Activated T-cell treated with anti-CD3 and anti-CD28 coated beads for 4 hours (primary cell): ENCODE measurements at places on chromosomes 13 and 19.

DNA sequence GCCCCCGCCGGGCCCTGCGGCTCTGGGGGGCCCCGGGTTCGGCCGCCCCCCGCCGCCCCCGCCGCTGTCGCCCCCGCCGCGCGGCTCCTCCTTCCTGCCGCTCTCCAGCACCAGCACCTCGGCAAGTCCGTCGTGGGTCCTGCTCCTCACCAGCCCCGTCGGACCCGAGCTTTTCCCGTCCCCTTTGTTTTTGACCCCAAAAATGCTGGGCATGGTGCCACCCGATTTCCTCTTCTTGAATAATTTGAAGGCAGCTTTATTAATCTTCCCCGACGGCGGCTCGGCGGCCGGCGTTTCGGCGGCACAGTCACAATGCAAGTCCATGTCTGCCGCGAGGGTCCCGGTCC, 945 bp downstream of the AMER2 start:
- no peak for DNase-seq

GRCh38 chr13:46926916-46927590, 30.2 kb upstream of the HTR2A start:
- DNase-seq, result no peak

DNA sequence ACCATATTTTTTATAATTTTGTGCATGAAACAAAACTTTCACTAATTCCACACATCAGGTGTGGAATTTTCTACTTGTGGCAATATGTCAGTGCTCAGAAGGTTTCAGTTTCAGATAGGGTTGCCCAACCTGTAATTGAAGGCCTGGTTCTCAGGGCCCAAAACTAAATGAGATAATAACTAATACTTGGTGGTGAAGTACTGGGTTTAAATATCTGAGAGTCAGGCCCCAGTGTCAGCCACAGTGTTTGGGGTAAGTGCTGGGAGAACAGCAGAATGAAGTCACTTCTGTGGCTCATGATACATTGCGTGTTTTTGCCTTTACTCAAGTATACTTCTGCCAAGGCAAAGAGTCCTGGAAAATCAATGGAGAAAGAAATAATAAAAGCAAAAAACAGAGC, 5.6 kb downstream of the SAFB start:
- no peak for DNase-seq

DNA sequence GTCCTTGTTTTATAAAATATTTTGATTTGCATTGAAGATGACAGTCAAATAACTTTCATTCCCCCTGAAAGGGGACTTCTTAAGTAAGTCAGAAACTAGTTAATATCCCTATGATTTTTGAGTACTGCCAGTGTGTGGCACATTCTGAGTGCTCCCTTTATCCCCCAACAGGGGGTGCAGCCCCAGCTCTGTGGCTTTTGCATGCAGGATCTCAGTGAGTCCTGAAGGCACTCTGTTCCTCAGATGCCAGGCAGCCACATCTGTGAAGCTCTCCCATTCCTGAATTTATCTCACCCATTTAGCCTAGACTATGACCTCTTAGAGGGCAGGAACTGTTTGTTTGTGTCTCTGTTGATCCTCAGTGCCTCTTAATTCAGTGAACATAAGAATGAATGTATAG, 123.1 kb downstream of the CDK8 start:
- no peak for DNase-seq

DNA sequence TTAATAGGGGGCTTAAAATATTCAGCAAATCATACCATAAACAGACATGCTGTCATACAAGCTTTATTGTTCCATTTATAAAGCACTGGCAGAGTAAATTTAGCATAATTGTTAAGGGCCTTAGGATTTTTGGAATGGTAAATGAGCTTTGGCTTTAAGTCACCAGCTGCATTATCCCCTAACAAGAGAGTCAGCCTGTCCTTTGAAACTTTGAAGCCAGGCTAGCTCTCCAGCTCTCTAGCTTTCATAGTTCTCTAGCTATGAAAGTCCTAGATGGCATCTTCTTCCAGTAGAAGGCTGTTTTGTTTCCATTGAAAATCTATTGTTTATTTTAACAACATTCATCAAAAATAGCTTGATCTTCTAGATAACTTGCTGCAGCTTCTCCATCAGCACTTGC, 420.8 kb upstream of the GPC6 start:
- no peak for DNase-seq

GRCh38 chr19:7916955-7917266, 2.3 kb downstream of the TGFBR3L start:
- no peak for DNase-seq

GRCh38 chr13:46726347-46726746, 70.6 kb downstream of the ESD start:
- no peak for DNase-seq

- no peak for DNase-seq
Observed at GRCh38 chr13:59345311-59345710, 818.4 kb downstream of the DIAPH3 start.

DNA sequence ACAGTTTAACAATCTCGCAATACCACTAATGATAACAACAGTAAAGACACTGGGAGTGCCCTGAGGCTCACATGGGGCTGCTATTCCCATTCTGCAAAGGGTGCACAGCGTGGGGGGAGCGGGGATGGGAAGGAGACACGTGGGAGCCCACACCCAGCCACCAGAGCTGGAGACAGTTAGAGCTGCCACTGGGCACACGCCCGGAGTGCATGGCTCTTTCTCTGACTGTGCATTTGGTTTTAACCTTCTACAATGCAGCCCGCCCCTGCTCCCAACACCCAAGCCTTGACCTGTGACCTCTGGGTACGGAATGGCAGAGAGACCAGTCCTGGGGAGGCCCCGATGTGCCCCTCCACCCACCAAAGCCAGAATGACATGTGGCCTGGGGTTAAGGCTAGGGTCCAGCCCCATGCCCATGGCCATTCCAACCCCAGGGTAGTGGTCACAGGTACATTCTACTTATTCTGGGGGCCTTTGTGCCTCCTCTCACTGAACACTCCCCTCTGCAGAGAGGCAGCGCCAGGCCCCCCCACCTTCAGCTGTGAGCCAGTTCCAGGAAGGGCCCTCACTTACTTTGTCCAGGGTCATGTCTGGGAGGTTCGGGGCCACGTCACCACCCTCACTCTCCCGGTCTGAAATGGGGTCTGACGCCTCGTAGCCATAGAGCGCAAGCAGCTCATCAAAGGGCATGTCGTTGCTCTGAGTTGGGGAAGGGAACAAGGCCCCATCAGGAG, 17.1 kb downstream of the MIER2 start:
- DNase-seq, result no peak

GRCh38 chr19:15159251-15159650, 41.5 kb downstream of the NOTCH3 start:
- DNase-seq, result no peak

DNA sequence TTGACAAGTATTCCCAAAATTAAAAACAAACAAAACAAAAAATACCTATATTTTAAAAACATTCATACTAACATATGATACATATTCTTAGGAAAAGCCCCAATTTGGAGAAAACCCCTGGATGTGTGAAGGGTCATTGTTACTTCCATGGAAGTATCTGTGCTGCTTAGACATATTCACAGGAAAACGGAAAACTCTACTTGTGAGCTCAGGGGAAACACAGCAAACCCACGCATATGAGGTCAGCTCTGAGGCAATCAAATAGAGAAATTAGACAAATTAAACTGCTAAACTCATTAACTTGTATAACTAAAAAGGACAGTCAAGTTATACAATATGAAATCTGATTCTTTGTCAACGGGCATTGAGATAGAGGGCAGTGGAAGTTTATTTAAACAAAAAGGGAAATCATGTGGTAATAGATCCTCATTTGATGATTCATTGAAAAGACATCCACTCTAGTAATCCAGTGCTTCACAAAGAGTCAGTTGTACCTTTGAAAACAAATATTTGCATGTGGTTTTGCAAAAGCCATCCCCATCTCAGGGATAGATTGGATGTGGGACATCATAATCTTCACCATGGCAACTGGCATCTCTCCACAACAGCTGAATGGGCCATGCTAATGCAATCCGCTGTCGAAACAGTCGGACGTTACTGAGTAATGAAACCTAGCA, 423.4 kb downstream of the ITGBL1 start:
- no peak for DNase-seq

DNA sequence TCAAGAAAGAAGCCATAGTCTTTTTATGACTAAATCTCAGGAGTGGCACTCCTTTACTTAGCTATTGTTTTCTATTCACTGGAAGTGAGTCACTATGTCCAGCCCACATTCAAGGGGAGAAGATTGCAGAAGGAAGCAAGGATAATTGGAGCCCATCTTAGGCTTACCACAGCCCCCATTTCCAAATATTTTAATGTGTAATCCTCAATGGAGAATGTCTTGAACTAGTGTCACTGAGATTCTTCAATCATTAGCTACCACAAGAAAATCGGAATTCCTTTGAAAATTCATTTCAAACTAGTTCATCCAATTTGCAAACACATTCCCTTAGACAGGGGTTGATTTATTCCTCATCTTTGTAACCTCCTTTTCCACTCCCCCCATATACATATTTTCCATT, 84.7 kb downstream of the DLEU7 start:
- DNase-seq, result no peak

DNA sequence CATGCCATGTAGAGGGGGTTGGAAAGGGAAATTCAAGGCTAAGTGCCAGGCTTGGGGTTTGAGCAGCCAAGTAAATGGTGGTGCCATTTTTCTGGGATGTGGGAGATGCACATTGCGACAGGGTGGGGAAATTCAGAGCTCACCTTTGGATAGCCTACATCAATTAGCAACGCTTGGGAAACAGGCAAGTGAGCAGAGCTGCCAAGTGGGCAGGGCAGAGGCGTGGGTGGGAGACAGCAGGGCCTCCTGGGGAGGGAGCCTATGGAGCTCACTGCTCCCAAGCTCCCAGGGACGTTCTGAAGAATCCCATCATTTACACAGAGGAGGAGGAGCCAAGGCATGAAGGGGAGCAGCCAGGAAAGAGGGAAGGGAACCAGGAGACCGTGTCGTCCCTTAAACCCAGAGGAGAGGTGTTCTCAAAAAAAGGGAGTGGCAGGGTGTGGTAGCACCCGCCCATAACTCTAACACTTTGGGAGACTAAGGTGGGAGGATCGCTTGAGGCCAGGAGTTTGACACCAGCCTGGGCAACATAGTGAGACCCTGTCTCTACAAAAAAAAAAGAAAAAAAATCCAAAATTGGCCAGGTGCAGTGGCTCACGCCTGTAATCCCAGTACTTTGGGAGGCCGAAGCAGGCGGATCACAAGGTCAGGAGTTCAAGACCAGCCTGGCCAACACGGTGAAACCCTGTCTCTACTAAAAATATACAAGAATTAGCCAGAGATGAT, 11.5 kb upstream of the CCNE1 start:
- no peak for DNase-seq

GRCh38 chr13:112802802-112803195, 113.0 kb downstream of the ATP11A start:
- DNase-seq, result no peak

GRCh38 chr13:46345398-46345797, 41.7 kb downstream of the RUBCNL start:
- DNase-seq, result no peak

DNA sequence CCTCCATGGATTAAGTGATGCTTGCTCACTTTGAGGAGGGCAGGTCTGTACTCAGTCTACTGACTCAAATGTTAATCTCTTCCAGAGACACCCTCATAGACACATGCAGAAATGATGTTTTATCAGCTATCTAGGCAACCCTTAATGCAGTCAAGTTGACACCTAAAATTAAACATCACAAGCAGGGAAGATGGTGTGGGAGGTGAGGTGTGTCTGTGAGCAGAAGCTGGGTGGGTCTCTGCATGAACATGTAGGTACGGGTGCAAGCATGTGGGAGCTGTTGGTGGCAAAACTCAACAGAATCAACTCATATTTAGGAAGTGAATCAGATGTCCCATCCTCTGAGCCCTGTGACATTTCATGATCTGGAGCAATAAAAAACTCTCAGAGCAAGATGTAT, 249.2 kb upstream of the SGCG start:
- no peak for DNase-seq

GRCh38 chr19:15587663-15588062, 27.4 kb upstream of the CYP4F8 start:
- no peak for DNase-seq

- no peak for DNase-seq
Observed at GRCh38 chr13:27419328-27419727, 5.1 kb upstream of the GTF3A start.

DNA sequence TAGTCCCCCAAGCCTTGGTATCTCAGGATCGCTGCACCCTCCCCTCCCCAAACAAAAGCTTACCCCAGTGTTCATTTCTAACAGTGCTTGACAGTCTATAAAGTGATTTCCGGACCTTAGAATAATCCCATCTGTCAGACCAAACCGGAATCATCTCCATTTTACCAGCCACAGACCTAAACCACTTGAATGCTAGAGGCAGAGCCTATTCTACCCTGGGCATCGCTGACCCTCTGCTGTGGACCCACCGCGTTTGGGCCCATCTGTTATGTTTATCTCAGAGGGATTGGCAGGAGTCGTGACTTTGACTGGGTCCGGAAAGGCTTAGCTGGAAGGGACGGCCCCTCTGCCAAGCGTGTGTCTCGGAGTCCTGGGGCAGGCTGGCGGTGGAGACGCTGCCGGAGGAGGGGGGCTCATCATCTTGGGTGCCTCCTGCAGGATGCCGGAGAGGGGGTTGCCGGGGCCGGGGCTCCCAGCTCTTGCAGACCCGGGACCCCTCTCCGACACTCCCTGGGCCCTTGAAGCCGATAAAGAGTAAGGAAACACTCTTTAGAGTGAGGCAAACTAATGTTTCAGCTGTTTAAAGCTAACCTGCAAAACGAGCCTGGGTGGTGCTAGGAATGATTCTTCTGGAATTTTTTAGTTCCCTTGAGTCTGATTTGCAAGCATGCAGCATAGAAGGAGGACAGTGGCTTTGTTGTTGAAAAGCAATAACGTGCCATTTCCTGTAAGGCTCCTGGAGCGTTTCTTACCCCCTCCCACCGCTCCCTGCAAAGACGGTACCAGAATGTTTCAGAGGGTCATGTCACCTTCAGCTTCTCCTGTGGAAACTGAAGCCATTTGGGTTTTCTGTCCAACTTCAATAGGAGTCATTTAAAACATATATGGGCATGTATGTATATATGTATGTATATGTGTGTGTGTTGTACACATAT, 1.3 kb downstream of the SLC25A42 start:
- DNase-seq, result no peak

DNA sequence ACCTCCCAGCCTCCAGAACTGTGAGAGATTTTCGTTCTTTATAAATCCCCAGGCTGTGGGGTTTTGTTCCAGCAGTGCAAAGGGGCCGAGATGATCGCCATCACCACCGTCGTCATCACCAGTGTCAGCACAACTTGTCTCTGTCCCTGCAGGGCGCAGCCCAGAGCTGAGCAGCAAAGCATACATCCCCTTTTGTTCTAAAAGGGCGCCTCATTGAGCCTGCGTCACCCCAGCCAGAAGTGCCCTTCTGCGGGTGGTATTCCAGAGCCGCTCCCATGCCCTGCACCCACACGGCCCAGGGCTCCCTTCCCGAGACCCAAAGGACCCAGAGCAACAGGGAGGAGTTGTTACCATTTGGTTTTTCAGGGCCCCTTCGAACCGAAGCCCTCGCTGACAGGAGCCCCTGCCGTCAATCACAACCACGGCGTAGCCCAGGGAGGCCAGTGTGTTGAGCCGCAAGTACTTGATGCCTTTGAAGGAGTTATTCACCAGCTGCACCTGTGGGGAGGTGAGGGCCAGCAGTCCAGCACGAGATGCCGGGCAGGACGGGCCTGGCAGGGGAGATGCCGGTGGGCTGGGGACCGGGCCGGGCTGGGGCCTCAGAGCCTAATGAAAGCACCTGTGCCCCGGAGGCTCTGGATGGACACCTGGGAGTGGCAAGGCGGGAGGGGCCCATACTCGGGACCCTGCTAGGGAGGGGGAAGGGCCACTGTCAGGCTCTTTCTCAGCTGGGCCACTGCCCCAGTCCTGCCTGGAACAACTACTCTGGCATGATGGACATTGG, 14.4 kb upstream of the MYDGF start:
- DNase-seq, result no peak

- DNase-seq, result no peak
Observed at GRCh38 chr19:14814982-14815652, 19.9 kb downstream of the OR7A5 start.
